ENCODE measurements at places on chromosomes 7 and 10.

DNA sequence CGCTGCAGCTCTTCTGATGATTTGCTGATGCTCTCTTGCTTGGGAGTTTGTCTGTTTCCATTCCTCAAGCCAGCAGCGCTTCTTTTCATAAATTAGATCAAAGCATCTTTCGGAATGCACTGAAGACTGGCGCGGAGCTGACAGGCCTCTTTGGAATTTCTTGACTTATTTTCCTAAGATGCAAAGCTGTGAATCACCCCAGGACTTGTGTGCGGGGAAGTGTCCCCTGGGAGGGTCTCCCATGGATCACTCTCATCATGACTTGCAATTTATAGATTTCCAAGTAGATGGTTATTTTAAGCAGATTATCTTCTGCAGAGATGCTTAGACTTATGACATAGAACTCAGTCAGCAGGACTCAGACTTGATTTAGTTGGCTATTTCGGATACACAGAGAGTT is 467.2 kb downstream of the TCERG1L start:
- no peak for DNase-seq

GRCh38 chr10:42743697-42744096 is 38.9 kb upstream of the BMS1 start:
- no peak for DNase-seq

- no peak for DNase-seq
Measured at GRCh38 chr7:66076462-66077329, 1.1 kb downstream of the ASL start.

DNA sequence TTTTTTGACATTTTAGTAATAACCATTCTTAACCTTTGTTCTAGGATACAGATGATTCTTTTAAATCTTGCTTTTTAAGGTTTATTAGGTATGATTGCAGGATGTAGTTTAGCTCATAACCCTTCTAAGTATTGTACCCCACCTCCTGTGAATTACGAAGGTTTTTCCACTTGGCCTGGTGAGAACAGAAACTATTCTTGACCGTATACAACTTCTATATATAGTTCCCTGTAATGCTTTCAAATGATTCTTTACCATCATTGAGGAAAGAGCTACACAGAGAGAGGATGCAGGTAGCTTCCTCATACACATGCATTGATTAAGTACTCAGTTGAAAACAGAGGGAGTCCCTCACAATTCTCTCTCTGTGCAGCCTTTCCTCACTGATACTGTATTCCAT is 86.3 kb downstream of the PALS2 start:
- no peak for DNase-seq

All from left ventricle myocardium superior (tissue), 1 donor.